ENCODE measurements at places on chromosomes 7 and 10.

GRCh38 chr7:95365151-95365550, 31.0 kb downstream of the PON3 start:
- no peak for DNase-seq

DNA sequence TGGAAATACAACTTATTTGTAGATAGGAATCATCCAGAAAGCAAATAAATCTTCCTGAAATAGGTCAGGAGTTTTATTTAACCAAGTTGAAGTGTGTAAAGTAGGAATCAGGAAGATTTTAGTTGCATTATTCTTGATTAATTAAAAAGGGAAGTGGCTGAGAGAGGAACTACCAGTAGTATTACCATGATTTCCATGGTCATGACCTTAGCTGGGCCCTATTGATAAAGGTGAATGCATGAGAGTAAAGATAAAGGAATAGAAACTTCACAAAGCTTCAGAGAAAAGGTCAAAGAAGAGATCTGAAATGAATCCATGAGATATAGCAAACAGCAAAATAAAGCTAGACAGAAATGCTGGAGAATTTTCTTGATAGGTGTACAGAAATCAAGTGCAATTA, 46.2 kb upstream of the DLX6 start:
- no peak for DNase-seq

DNA sequence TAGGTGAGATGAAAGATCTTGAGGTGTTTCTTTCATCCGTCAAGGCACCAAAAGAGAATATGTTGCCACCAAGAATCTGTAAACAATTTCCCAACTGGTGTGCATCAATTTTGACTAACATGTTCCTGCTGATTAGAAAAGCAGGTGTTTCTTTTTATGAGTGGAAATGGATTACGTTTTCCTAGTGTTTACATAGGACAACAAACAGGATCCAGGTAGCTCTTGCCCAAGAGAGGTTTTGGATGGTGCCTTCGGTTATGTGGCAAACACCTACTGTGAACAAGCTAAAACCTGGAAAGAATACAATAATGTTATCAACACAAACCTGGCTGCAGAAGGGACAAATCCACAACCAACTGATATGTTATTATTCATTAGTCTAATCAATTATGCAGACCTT, 53.6 kb upstream of the WNT16 start:
- no peak for DNase-seq

DNA sequence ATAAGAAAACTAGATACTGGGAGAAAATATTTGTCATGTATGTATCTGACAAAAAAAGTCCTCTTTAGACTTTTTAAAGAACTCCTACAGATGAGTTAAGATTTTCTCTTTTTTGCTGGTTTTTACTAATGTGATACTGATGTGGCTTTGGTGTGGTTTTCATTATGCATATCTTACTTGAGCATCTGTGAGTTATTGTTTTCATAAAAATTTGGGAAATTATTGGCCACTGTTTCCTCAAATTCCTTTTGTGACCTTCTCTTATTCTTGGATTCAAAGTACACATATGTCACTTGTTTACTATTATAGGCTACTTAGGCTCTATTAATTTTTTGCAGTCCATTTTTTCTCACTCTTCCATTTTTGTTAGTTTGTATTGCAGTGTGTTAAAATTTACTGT, 89.0 kb downstream of the PPP1R9A start:
- DNase-seq, result no peak

- peak; percentile 42 for DNase-seq
These were observed 19.1 kb upstream of the PCGF5 start for GRCh38 chr10:91201213-91201996.

DNA sequence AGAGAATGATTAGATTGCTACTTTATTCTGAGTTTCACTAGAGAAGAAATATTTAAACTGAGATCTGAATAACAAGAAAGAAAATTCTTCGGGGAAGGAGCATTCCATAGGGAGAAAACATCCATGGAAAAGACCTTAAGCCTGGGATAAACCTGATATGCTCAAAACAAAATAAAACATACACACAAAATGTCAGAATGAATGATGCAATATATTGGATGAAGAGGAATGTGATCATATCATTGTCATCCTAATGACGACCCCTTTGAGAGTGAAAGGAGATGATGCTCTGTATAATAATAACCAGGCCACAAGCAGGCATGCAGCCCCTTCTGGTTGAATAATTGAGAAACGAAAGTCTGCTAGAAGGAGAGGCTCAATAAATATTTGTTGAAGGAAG, 882.4 kb downstream of the NRG3 start:
- no peak for DNase-seq

GRCh38 chr7:157372300-157373232, 35.8 kb downstream of the DNAJB6 start:
- DNase-seq, result no peak

- no peak for DNase-seq
These were observed 48.7 kb downstream of the BPGM start for GRCh38 chr7:134695321-134695860.

DNA sequence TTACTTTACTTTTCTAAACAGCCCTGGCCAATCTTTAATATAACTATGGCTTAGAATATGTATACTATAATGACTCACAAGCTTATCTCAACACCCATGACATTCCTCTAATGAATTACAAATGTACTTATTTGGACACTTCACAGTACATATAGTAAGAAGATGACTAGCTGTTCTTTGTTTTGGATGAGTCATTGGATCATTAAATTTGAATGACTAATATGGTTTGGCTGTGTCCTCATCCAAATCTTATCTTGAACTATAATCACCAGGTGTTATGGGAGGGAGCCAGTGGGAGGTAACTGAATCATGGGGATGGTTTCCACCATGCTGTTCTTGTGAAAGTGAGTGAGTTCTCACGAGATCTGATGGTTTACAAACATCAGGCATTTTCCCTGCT, 807.5 kb upstream of the SORCS1 start:
- no peak for DNase-seq

GRCh38 chr7:37425498-37425897, 23.2 kb downstream of the ELMO1 start:
- DNase-seq, result no peak

Data from stimulated activated CD8-positive, alpha-beta memory T cell treated with anti-CD3 and anti-CD28 coated beads, Interleukin-15, amount 100 ng/mL, for 48 hours (primary cell).